ENCODE measurements at places on chromosomes 11 and 22.

- DNase-seq: no peak
These were observed 3.2 kb upstream of the THY1 start for GRCh38 chr11:119426142-119426541.

- DNase-seq: no peak
These were observed 10.7 kb downstream of the FAM118A start for GRCh38 chr22:45320357-45320976.

GRCh38 chr11:70771099-70771885 is 373.0 kb downstream of the CTTN start:
- DNase-seq: no peak

DNA sequence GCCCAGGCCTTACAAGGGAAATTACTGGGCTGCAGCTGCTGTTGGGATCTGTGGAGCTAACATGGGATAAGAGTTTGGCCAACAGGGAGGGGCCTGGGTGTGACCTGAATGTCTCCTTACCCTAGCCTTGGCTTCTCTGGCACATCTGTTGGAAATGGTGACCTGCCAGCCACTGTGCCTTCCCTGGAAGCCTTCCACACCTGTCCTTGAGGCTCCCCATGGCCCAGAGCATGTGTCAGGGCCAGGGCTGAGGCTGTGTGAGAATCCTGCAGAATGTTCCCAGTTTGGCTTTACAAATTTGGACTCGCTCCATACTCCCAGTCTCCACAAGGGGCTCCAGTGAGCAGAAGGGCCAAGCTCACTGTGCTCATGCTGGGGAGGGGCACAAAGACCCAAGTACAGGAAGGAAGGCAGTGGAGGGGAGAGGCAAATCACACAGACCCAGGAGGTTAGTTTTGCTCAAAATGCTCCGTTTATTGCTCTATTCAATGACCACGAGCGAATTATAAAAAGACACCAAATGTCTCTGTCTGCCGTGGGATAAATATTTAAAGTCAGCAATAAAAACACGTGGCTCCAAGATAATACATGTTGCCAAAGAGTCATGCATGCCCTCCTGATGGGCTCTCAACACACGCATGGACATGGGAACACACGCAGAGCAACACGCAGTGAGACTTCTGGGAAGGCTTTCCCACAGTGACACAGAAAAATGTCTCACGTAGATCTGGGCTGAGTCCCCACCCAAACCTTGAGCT is 1.7 kb upstream of the IGSF22 start:
- DNase-seq: peak; percentile 55

DNA sequence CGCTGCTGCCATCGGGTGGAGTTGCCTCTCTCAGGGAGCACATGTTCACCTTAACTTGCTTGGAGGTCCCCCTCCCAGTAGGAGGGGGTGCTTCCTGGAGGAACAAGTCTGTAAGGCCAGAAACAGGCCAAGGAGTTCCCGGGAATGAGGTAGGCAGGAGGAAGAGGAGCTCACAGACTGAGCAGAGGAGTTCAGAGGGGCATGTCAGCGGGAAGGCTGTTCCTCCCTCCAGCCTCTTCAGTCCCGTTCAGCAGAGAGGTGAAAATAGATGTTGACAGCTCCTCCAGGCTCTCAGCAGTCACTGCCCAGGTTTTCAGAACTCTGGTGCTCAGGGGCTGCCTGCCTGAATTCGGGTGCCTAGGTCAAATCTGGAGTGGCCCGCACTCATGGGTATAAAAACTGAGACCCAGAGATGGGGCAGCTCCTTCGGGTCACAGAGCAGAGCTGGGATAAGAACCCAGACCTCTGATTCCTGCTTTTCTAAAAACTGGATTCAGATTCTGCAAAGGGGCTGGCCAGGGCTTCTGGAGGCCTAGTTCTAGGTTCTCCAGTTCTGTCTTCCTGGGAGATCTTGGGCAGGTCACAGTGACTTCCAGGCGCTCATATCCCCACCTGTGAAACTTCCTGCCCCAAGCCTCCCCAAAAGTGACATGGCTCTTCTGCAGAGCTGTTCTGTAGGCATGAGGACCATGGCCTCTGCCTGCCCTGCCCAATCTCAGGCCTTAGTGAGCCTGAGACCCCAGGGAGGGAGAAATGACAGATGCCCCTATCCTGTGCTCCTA is 18.3 kb downstream of the ATG16L2 start:
- no peak for DNase-seq

- DNase-seq: no peak
These were observed 594.6 kb downstream of the TBC1D22A start for GRCh38 chr22:47357086-47357485.

DNA sequence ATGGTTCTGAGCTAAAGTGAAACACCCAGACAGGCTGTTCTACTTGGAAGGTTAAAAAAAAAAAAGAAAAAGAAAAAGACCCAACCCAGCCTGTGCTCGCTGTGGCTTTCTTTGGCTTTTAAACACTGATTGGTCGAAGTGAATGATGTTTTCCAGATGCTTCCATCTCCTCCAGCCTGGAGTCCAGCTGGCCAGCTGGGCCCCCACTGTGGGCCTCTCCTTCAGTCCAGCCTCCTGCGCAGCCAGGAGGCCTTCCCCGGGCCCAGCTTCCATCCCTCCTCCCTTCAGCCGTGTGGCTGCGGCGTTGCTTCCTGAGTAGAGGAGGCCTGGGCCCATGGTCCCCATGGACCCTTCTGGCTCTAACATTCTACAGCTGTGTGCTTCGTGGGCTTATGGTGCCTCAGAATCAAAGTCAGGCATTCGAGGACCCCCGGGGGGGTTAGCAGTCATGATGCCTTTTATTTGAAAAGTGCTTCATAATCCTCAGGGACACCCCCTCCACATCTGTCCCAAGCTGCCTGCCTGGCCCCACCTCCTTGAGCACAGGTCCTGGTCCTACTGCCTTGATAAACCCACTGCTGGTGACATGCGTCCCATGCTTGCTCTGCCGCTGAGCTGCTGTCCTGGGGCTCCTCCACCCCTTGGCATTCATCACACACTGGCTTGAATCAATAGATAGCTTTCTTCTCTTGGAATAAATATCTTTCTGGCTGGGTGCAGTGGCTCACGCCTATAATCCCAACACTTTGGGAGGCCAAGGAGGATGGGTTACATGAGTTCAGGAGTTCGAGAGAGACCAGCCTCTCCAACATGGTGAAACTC is 42.2 kb upstream of the FBLN1 start:
- no peak for DNase-seq

DNA sequence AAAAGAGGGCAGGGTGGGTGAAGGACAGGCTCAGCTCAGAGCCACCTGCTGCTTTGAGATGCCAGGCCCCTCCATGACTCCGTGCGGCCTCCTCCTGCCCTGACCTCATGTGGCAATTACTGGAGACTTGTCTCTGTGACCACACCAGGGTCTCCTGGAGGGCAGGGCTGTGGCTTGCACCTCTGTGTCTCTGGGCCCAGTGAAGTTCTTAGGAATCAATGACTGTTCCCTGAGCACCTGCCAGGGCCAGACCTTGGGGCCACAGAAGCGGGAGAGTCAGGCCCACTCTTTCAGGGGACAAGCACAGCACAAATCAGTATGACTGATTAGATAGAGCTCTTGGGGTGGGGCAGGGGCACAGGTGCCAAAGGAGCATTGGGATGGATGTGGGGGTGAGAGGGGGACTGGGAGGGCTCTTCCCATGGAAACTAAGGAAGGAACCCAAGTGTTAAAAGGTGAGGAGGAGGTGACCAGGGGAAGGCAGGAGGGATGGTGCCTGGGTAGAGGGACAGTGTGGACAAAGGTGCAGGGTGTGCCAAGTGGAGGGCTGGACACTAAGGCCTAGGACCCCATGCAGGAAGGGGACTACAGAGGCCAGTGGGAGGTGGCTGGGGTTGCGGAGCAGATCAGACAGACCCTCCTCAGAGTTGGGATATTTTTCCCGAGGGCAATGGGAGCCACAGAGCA is 77.3 kb upstream of the SHISAL1 start:
- no peak for DNase-seq

DNA sequence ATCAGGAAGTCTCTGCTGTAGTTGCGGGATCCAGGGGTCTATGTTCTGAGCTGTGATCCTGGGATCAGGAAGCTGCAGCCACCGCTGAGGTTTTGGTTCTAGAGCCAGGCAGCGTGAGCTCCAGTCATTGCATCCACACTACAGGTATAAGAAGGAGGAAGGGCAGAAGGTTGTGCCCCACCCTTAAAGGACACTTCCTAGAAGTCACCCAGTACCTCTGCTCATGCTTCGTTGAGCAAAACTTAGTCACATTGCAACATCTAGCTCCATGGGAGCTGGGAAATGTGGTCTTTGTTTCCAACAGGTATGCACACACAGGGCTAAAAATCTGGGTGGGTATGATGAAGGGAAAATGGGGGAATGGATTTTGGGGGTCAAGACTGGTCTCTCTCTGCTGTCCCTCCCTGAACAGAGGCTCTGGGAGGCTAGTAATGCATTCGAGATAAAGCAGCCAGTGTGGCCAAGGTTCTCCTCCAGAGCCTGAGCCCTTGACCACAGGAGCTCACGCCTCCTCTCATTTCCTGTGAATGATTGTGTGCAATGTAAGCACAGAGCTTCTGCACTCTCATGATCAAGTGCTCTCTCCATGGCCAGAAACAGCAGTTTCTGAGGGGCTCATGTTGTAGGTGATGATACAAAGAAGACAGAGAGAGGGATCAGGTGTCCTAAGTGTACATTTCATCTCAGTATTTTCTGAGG is 86.8 kb upstream of the OR4B1 start:
- no peak for DNase-seq

DNA sequence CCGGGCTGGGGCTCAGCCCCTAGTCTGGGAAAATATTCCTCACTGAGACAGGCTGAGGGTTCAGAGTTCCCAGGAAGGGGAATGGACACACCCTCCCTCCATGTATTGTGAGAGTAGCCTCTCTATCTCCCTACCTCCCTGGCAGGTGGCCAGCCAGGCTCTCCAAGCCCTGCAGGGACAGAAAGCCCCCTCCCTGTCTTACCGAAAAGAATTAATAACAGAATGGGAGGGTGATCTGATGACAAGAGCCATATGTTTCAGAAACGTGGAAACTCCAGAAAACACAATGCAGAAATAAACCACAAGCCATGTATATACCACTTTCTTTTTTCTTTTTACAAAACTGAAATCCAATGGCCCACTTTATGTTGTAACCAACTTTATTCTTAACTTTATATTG is 140.0 kb downstream of the CHST1 start:
- no peak for DNase-seq

DNA sequence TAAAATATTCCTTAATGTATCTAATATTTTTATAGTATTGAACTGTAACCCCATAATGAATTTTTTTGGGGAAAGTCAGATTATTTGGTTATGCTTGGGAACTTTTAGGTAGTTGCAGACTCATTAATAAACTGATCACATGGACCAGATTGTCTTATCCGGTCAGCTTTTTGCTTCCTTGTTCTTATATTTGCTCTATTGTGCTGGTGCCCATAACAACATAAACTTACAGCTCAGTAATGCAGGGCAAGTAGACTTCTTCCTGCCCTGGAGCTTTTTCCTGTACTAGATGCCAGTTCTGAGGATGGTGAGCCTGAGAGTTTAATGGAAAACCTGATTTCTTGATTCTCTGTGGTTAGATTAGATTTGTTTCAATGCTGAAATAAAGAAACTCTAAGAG is 53.2 kb downstream of the MTMR3 start:
- DNase-seq: no peak

- DNase-seq: no peak
These were observed 116.7 kb downstream of the PHF21B start for GRCh38 chr22:44892803-44893730.

DNA sequence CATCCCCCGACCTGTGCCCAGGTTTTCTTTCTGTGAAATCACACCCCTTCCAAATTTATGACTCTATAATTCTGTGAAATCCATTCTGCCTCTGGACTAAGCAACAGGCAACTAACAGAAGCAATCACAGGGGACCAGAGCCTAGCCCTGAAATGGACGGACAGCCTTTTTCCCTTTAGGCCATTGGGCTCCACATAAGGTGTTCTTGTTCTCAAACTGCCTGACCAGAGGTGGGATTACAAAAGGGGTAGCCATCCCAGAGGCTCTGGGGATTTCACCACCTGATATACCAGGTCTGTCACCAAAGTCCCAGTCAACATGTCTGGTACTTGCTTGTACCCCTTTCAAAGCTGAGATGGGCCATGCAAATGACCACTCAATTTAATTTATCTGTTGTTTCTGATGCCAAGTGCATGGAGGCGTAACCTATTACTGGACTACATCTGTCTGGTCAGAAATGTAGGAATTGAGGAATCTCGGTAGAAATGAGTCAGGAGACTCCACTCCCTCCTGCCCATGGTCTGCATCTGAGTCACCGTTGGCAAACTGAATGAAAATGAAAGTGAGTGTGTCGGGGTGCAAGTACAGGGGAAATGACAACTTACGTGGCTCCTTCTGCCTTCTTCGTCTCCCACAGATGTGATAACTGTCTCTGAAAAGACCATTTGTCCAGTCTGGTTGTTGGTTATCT is 10.2 kb downstream of the DKK3 start:
- no peak for DNase-seq

DNA sequence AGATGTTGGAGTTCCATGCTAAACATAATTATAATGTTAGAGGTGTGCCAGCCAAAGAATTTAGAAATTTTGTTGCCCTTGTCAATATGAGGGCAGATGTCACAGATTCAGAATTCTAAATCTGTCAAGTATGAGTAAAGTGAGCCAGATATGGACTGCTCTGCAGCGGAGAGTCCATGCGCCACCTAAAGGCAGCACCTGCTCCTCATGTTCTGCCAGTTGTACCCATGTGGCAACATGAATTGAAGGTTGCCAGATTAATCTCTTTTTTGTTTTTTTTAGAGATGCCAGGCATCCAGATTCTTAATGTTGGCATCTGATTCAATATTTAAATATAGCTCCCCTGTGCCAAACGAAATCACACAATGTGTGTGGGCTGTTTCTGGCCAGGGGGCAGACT is 678.6 kb upstream of the ANO5 start:
- no peak for DNase-seq

- peak; percentile 76 for DNase-seq
These were observed 2.3 kb downstream of the ADORA2A start for GRCh38 chr22:24429411-24430365.

GRCh38 chr22:27971926-27972325 is 52.9 kb upstream of the PITPNB start:
- no peak for DNase-seq

DNA sequence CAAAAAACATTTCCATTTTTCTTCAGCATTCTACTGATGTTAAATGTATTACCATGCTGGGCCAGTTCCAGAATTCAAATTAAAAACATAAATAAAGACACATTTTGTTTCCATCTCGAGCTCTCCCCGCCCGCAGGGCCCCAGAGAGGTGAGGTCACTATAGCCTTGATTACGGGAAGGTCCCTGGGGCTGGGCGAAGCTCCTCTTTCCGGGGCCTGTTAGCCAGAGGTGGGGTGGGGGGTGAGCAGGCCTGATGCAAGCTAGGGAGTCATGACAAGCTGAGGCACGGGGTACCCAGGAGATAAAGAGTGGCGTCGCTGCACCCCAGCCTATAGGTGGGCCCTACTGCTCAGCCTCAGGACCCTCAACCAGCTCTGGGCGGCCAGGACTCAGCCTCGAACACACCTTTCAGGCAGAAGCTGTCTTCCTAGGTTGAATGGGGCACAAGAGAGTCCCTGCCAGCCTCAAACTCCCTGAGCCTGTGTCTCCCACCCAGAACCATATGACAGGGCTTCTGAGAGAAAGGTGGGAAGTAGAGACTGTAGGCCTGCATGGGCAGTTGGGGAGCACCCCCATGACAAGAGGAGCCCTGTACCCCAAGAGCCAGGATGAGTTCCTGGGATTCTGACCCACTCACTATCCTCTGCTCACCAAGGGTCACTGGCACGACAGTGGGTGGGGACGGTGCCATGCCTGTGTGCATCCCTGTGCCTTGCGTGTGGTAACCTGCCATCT is 34.8 kb downstream of the KCNQ1OT1 start:
- DNase-seq: no peak

- DNase-seq: no peak
These were observed 7.5 kb downstream of the SEC14L2 start for GRCh38 chr22:30404307-30404706.

GRCh38 chr11:126700768-126701519 is 299.6 kb downstream of the KIRREL3 start:
- DNase-seq: no peak

Measured in CD4-positive, alpha-beta T cell treated with Interleukin-6 at 100 ng/mL for 8 hours (primary cell).